ENCODE measurements at places on chromosomes 2 and 18.

DNA sequence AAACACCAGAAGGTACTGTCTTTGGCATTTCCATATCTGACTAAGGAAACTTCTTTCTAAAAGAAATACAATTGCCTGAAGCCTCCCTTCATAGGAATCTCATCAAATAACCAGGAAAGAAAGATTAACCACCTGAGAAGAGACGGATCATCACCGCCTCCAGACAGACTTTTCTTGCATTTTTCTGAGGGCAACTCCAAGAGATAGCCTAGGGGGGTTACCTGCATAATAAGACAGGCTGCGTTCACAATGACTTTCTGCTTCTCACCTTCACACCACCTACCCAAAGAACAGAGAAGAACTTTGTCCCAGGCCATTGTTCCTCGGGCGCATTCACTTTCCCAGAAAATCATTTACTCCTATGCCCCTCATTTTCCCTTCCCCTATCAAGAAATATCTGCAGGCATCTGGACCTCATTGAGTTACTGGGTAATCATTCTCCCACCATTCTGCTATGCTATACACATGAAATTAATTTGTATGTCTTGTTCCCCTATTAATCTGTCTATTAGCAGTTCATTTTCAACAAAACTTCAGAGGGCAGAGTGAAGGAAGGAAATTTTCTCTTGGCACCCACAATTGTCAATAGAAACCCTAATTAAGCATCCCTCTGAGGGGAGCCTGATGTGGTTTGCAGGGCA lies 8.3 kb upstream of the POMC start:
- no peak for DNase-seq

- DNase-seq = no peak
These were observed 150.3 kb upstream of the RASGRP3 start for GRCh38 chr2:33326100-33326499.

GRCh38 chr2:45808294-45808800 lies 156.9 kb downstream of the PRKCE start:
- no peak for DNase-seq

DNA sequence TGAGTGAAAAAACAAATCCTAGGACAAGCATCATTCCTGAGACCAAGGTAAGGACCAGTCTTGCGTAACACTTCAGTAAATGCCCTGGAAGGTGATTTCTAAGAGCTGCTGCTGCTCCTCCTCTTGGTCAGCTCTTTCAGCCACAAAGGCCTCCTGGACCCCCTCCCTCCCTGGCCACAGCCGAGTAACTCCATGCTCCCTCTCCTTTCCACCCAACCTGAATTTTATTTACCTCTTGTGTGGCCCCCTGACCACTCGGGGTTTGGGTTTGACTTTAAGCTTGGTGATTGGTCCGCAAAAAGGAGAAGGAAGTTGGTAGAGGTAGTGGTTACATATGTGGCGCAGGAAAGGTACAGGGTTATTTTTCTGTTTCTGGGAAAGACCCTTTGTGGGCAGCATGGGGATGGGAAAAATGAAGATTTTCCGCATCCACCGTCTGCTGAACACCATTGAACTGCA lies 9.2 kb downstream of the HTRA2 start:
- DNase-seq = no peak

- DNase-seq = peak; percentile 66
These were observed 683 bp downstream of the STK39 start for GRCh38 chr2:168246483-168247340.

GRCh38 chr2:219877728-219878127 lies 250.3 kb downstream of the SLC4A3 start:
- DNase-seq = peak; percentile 26

DNA sequence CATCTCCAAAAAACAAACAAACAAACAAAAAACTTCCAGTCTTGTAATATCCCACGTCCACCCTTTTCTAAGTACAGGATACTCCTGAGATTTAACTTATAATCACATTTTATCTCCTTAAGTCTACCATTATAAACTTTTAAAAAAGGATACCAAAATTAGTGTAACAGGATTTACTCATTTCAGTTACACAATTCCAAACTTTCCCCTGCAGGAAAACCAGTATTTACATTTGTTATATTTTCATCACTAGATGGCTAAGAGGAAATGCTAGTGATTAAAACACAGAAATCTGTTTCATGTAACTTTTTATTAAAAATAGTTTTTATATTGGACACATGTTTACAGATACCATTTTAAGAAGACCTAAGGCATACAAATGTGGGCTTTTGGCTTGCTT lies 27.5 kb downstream of the CFAP36 start:
- no peak for DNase-seq

- no peak for DNase-seq
These were observed 58.3 kb upstream of the PNPT1 start for GRCh38 chr2:55751966-55752365.

DNA sequence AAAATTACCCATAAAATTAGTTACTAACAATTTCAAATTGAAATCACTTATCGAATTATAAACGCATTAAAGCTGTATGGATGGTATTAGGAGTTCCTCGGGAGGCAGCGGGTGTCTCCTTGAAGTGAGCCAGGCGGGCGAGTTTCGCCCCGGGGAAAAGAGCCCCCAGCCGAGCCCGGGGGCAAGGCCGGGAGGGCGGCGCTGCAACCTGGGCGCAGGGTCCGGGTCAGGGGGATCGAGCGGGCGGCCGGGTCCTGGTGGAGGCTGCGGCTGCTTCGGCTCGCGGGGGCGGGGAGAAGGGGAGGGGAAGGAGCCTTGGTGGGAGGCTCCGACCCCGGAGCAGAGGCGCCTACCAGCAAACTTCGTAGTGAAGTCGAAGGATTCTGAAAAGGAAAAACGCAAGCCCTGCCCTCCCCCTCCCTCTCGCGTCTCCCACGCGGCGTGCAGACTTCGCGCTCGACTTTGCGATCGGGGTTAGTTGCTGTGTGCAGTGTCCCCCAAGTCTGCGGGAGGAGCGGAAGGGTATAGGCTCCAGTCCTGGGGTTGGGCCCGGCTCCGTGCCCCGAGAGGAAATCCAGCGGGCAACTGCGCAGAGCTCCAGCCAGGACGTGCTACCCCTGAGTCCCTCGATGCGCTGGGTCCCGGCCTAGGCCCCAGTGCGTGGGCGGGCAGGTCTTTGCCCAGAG lies 140.8 kb downstream of the MEIS1 start:
- peak; percentile 36 for DNase-seq

DNA sequence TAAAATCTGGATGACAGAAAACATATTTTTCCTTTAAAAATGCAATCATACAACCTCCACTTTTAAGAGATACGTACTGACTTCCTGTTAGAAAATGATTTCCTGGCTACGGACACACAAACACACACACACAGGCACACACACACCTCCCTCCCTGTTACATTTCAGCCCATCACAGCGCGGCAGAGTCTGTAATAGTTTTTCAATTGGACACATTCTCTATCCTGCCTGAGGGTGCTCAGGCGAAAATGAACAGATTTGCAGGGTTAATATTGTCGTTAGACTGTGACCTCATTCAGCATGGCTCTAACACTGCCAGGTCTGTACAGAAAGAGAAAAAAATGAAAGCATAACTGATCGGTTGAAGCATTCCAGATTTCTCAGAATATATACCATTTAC lies 45.0 kb downstream of the KCTD1 start:
- no peak for DNase-seq

GRCh38 chr2:8298783-8299182 lies 383.1 kb upstream of the ID2 start:
- no peak for DNase-seq

DNA sequence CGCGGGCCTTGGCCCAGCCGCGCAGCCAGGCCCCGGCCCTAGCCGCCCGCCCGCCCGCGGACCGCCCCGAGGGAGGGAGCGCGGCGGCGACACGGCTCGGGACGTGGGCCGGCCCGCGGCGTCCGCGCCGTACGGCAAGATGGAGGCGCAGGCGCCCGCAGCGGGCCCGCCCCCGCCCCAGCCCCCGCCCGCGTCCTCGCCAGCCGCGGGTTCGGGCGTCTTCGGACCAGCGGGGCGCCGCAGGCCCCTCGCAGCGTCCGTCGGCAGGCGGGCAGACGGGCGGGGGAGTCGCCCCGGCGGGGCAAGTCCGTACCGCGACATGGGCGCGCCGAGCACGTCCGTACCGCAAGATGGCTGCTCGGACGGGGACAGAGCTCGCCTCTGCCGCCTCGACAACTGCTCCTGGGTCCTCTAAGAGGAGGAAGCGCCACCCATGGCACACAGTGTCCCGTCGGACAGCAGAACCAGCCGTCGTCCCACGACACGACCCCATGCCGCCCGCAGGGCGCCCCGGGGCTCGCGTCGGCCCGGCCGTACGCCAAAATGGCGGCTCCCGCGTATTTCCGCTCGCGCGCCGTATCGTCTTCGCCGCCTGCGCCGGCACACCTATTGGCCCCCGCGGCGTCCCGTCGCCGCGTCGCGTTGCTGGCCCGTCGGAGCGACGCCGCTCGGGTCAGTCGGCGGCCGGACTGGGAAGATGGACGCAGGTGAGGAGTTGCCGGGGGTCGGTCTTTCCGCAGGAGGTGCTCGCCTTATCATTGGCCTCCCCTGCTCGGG lies at the start of the genes ATG4B and THAP4:
TSS of gene ATG4B (plus strand) at position 676 of the 777 bp plus-strand sequence. CDS start at position 698, 22 bp downstream.
TSS of gene THAP4 (minus strand) at position 141 of the 777 bp plus-strand sequence. CDS start 141 bp downstream, outside the sequence.
- peak; percentile 98 for DNase-seq

DNA sequence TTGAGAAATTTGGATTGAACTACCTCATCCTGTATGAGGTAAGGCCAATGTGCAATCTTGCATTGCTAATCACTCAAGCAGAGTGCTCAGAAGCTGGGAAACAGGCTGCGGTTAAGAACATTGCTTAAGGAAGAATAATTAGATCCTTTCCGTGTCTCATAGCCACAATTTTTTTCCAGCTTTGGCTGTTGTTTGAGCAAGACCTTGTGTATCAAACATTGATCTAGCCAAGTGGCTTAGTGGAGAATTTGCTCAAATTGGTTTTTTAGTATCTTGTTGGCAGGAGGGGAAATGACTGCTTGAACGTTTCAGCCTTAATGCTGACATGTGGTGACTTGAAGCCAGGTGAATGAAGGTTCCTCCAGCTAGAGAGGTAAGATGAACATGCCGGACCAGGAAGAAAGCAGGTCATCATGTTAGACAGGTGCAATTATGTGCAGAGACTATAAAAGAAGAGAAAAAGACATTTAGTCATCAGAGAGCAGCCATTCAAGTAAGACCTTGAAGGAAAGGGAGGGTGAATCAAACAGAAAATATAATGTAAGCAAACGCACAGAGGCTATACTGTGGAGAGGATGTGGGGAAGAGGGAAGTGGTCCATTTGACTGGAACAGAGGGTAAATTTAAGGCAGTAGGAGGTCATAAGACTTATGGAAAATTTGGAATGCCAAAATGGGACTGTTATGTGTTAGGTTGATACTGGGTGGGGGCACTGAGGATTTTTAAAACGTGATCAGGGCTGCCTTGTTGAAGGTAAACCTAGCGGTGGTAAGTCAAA lies 98.9 kb upstream of the CYP1B1 start:
- no peak for DNase-seq

DNA sequence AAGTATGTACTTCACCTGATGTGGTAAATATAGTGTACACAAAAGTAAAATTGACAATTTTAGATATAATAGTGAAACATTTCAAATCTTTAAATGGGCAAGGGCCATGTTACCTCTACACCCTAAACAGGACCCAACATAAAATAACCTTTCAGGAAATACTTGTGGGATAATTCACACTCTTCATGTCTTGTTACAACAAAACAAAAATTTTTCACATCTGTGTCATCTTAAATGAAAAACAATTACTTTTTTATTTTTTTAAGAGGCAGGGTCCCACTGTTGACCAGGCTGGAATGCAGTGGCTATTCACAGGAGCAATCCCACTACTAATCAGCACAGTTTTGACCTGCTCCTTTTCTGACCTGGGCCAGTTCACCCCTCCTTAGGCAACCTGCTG lies 42.1 kb downstream of the SRBD1 start:
- DNase-seq = no peak

DNA sequence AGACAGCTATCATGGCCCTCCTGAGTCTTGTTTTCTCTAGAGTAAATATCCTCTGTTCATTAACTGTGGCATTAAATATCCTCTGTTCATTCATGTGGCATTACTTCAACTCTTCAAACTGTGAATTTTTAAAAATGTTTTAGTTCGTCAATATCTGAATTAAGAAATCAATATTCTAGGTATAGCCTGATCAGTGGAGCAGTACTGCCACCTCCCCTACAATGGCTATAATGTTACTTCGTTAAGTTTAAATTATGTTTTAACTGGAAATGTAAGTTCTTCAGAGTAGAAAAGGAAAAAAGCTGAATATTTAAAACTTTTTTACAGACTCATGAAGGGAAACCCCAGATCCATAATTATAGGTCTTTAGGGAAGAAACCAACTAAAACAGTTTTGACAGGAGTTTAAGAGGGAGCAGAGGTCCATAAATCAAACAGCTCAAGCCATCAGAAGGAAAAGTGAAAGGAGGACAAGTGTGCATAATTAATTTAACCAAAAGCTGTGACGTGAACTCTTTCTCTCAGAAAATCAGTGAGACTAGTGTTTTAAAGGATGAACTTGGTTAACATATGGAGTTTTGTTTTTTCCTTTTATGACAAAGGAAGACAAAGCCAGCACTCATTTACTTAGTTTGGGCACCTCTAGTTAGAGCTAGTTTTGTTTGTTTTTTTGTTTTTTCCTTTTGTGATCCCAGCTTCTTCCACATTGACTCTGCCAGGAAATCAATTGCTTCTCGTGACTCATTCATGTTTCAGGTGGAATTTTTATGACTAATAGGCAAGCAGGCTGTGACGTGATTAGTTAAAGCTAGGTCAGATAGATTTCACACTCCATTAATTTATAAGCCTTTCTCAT lies 44.9 kb downstream of the RBBP8 start:
- DNase-seq = peak; percentile 11

- no peak for DNase-seq
These were observed 134.6 kb downstream of the INSIG2 start for GRCh38 chr2:118222672-118223421.

GRCh38 chr2:35410431-35411061 lies 945.0 kb upstream of the CRIM1 start:
- peak; percentile 53 for DNase-seq

GRCh38 chr2:222709191-222709891 lies 37.9 kb downstream of the MOGAT1 start:
- DNase-seq = peak; percentile 67

GRCh38 chr2:168191955-168192785 lies 55.2 kb downstream of the STK39 start:
- no peak for DNase-seq

- DNase-seq = no peak
These were observed 60.1 kb downstream of the KCNF1 start for GRCh38 chr2:10971888-10972260.

DNA sequence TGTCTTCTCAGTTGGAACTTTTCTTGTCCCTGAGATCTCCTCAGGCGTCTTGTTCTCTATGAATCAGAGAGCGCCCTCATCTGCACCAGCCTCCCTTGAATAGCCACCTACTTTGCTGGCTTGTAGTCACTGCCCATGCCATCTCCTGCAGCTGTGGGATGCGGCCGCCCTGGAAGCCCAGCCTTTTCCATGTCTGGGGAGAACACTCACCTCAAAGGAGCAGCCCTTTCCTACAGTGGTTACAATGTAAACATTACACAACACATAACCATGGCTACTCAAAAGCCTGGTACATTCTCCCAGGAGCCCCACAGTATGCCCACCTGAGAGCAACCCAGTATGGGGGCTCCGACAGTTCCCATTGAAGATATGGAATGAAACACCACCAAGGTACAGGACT lies 351.0 kb downstream of the EN1 start:
- no peak for DNase-seq

DNA sequence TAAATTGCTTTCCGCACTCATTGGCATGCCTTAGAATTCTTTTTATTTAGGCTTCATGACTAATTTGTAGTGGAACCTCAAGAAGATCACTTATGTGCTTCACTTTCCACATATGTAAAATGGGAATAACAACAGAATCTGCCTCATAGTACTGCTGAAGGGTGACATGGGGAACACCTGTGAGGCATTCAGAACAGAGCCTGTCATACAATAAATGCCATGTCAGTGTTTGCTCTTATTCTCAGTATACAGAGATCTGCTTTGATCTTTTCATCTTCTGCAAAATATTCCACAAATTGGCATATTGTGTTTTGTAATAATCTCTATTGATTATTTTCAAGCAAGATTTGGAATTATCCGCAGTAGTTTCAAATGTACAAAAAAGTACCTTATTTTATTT lies 17.4 kb upstream of the CPS1 start:
- DNase-seq = no peak
